ENCODE measurements at places on chromosomes 6 and 20.

DNA sequence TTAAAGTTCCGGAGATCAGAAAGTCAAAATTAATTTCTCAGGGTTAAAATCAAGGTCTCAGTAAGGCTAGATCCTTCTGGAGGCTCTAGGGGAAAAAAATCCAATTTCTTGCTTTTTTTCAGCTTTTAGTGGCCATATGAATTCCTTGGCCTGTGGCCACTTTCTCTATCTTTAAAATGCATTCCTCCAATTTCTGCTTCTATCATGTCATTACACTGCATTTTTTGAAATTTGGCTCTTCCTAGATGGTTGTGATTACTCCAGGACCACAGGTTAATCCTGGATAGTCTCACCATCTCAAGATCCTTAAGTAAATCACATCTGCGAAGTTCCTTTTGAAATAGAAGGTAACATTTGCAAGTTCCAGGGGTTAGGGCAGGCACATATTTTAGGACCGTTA, 1294.9 kb upstream of the CITED2 start:
- DNase-seq, result peak; percentile 36

GRCh38 chr6:150373260-150373701, 4.5 kb downstream of the IYD start:
- peak; percentile 29 for DNase-seq

- DNase-seq, result no peak
Measured at GRCh38 chr6:133245007-133245406, 3.9 kb downstream of the EYA4 start.

DNA sequence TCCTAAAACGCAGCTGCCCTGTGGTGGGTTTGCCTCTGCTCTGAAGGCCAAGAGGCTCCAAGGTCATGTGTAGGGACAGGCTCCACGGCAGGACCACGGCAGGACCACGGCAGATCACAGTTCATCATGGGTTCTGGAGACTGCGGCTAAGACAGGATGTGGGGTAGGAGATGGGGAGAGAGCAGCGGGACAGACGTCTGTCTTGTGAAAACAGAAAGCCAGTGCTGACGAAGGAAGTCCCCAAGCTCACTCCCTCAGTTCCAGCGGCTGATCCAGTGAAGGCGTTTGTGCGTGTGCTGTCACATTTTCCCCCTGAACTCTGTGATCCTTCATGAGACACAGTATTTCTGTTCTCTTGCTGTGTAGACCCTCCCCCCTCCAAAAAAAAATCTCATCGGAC, 67.9 kb upstream of the PTGIS start:
- DNase-seq, result no peak

DNA sequence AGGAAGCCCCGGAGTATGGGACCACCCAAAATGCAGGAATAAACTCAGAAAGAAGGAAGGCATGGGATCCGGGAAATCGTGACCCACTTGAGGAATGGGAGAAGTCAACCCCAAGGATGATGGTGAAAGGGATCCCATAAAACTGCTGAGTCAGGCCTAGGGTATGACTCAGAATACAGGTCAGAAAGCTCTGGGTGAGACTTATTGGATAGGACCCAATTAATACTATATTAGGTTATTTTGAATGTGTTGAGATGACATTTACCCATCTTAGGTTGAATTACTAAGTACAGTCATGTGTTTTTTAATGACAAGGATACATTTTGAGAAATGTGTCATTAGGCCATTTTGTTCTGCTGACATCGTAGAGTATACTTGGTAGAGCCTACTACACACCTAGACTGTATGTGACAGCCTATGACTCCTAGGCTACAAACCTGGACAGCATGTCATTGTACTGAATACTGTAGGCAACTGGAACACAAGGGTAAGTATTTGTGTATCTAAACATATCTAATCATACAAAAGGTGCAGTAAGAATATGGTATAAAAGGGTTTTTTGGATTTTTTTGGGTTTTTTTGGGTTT, 17.1 kb upstream of the HIVEP1 start:
- no peak for DNase-seq

DNA sequence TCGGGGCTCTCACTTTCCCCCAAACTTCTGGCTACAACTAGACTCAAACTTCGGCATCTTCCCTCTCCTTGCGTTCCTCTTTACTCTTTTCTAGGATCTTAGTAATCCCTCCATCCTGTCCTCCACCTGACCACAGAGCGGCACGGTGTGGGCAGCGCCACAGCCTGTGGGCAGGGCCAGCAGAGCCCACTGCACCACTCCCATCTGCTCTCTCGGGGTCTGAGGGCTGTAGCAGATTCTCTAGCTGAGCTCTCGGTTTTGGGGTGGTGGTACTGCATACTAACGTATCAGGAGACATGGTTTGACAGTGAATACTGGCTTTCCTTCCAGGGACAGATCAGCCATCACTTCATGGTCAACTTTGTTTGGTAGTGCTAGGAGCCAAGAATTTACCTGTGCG, 57.4 kb downstream of the EZR start:
- no peak for DNase-seq

GRCh38 chr6:18976091-18976490, 588.9 kb downstream of the RNF144B start:
- no peak for DNase-seq

DNA sequence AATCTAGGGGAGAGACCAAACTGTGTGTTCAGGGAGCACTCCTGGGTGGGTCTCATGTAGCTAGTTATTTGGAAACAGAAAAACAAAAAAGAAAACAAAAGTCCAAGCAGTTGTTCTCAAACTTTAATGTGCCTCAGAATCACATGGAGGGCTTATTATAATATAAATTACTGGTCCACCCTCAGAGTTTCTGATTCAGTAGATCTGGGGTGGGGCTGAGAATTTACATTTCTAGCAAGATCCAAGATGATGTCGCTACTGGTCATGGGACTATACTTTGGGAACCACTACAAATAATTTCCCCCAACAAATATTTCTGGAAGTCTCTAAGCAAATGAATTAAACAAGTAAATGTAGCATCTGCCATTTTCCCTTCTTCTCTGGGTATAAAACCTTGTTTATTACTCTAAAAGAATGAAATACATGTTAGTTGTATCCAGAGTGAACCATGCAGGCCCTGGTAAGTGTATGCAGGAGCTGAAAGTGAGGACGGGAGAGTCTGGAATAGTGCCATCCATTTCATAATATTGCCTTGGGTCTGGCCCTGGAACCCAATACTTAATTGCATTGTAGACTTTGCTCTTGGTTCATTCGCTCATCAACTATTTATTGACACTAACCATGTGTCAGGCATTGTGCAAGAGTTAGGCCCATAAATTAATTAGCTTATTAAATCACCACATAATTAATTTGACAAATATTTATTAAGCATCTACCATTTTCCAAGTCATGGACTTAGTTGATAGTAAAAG, 490.8 kb downstream of the EPM2A start:
- no peak for DNase-seq

GRCh38 chr20:45283551-45284057, 23.0 kb upstream of the RBPJL start:
- DNase-seq, result no peak

DNA sequence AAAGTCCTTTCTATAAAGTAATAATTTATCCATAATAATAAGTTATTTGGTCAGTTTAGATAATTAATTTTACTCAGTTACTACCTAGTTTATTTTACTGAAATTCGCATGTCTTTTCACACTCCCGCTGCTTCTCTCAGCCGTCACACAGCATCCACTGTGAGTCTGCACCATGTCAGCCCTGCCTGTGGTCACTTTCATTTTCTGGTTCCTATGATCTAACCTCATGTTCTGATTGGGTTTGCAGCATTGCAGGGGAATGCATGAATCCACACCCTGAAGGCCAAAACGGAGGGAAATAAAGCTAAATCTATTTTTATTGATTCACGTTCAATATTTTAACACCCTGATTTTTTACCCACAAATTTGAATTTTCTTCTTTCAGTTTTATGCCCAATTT, 47.4 kb downstream of the PDE10A start:
- DNase-seq, result no peak

DNA sequence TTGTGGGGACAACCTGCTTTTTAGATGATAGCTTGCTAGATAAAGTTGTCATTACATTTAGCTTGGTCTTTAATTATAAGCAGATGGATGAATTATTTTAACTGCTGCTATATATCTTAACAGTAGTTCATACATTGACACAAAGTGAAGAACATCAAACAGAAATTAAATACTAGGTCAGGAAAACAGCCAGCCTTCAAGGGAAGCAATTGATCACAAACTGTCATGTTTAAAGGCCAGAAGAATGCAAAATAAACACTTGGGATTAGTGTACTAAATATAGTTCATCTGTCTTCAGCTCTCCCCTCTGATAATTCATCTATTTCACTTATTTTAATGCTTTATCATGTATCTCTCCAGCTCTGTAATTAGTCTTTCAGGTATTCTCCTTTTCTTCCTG, 225.1 kb upstream of the FERMT1 start:
- DNase-seq, result no peak

DNA sequence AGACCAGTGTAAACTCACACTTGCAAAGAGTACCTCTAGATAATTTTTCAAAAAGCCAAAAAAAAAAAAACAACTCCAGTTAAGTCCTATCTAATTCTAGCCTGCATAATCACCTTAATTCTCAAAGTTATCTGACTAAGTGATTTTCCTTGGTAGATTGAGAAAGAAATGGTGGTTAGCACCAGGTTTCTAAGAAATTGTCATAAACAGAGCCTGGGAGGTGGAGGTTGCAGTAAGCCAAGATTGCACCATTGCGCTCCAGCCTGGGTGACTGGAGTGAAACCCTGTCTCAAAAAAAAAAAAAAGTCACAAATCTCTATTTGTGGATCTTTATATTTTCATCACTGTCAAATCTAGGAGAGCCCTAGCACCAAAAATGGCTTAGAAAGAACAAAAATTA, 8.9 kb downstream of the FBXO5 start:
- DNase-seq, result no peak

DNA sequence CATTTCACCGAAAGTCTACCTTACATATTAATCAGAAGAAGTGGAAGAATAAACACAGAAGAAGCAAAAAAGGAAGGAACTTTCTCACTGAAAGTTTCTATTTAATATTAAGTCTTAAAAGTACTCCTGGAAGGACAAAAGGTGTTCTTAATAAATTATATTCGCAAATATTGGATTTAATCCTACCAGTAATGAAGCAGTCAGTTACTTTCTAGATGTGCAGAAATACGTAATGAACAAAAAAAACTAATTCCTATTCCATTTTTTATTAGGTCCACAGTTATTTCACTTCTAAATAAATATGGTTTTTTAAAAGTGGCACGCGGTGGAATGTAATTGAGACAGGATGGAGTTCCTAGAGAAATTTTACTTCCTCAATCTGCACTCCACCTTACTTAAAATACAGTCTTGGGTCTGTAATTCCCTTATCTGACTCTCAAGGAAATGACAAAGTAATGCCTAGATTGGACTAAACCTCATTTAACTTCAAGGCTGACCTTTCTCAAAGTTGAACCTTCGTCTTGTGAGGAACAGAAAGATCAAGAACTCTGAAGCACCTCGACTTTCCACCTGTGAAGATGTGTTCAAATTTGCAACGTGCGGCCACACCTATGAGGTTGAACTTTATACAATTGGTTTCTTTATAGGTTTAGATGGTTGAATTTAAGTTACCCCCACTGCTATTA, 1.1 kb upstream of the TRAM2 start:
- DNase-seq, result no peak

DNA sequence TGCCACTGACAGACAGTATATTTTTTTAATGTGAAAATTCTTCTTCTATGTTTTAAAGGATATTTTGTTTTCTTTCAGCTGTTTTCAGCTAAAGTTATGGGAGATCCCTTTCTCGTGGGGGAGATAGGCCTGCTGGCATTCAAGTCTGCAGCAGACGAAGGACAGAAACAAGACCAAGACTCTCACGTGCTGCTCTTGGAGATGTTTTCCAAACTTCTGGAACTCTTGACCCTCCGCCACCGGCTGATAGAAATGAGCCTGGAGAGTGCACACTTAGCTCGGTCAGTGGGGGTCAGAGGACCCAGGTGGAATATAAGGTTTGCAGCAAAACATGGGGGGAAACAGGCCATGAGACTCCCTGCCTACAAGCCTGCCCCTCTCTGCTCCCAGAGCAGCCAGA, 120.5 kb downstream of the CD164 start:
- DNase-seq, result no peak

GRCh38 chr6:33451606-33452005, 2.8 kb upstream of the ZBTB9 start:
- no peak for DNase-seq

DNA sequence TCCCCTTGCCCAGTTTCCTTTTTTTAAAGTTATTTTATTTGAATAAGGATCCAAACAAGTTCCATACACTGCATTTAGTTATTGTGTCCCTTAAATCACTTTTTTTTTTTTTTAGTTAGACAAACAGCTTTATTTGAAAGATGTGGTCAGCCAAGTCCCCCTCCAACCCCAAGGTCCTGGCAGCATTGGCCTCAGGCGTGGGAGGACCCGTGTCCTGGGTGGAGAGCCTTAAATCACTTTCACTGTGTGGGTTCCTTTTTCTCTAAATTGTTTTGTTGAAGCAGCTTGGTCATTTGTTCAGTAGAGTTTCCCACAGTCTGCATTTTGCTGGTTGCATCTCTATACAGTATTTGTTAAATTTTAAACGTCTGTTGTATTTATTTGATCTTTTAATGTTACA, 5.2 kb upstream of the TBCC start:
- DNase-seq, result no peak

DNA sequence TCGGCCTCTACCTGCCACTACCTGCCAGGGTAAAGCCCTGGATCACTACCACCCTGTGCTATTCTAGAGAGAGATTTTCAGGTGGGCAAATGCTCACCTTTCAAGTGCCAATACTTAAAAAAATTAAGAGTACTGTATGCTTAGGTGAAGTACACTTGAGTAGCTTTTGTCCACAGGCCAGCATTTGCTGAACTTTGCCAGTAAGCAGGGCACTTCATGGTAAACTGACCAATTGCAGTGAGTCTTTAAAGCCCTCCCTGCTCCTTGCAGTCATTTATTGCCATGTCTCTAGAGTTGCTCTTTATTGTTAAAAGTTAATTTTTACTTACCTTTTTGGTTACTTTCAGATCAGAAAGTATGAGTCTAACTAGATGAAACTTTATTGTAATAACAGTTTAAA, 58.5 kb downstream of the PLAGL1 start:
- no peak for DNase-seq

GRCh38 chr6:11298651-11299420, 66.4 kb upstream of the NEDD9 start:
- no peak for DNase-seq

GRCh38 chr6:70834520-70834919, 122.3 kb downstream of the B3GAT2 start:
- DNase-seq, result peak; percentile 77

GRCh38 chr6:150253489-150253888, 110.6 kb downstream of the PPP1R14C start:
- no peak for DNase-seq

GRCh38 chr6:25026723-25027122, 91.0 kb upstream of the RIPOR2 start:
- DNase-seq, result no peak
